Fibroblast of lung (primary cell): ENCODE measurements at places on chromosomes 1 and 21. TPM values are rescaled to one million over a fixed set of nuclear protein-coding genes. Genes with fewer than 3 reads are reported as not detected.

The PTGFR gene
- 25.7 and 32.7 TPM in 2 replicates for total RNA-seq

The PKP1 gene
- total RNA-seq, result under 0.01 TPM in 2 replicates

The ELAPOR1 gene
- total RNA-seq, result 0.17 and 0.26 TPM in 2 replicates

The OR2T5 gene
- total RNA-seq, result not detected in 2 replicates

The OR2T29 gene
- total RNA-seq, result not detected in 2 replicates

The THAP3 gene
- 34.4 and 35.5 TPM in 2 replicates for total RNA-seq

The LINGO4 gene
- not detected in 2 replicates for total RNA-seq

The PLA2G2C gene
- not detected in 2 replicates for total RNA-seq

The OVAAL gene
- total RNA-seq, result not detected in 2 replicates

The FCRL6 gene
- not detected in 2 replicates for total RNA-seq

The ST6GALNAC3 gene
- total RNA-seq, result 0.51 and 0.66 TPM in 2 replicates

The IARS2 gene
- total RNA-seq, result 88.9 and 99.1 TPM in 2 replicates

The CYB561D1 gene
- total RNA-seq, result 5.1 and 6.6 TPM in 2 replicates

The PGLYRP4 gene
- total RNA-seq, result not detected in 2 replicates

The CELA3A gene
- total RNA-seq, result not detected in 2 replicates

The KIAA0319L gene
- 38.5 and 65.4 TPM in 2 replicates for total RNA-seq

The TEDDM1 gene
- total RNA-seq, result not detected in 2 replicates

The ZNF684 gene
- total RNA-seq, result 4.1 and 4.4 TPM in 2 replicates

The SNX7 gene
- 39.0 and 48.6 TPM in 2 replicates for total RNA-seq

The CELA2A gene
- not detected in 2 replicates for total RNA-seq

The ZBTB8A gene
- total RNA-seq, result 5.6 and 5.9 TPM in 2 replicates

The SSR2 gene
- 304 and 455 TPM in 2 replicates for total RNA-seq

The LRRC53 gene
- total RNA-seq, result not detected in 2 replicates

The RIPPLY3 gene
- not detected in 2 replicates for total RNA-seq

The USH2A gene
- total RNA-seq, result under 0.01 TPM in 2 replicates

The CYP4X1 gene
- not detected in 2 replicates for total RNA-seq

The TINAGL1 gene
- 3.0 and 3.3 TPM in 2 replicates for total RNA-seq

The OPTC gene
- total RNA-seq, result not detected in 2 replicates

The SPRR2A gene
- total RNA-seq, result not detected in 2 replicates

The NUDT4B gene
- total RNA-seq, result 7.1 and 15.9 TPM in 2 replicates

The CDC42SE1 gene
- total RNA-seq, result 29.8 and 36.5 TPM in 2 replicates

The CHIA gene
- total RNA-seq, result not detected in 2 replicates

The NBPF26 gene
- 18.2 and 27.1 TPM in 2 replicates for total RNA-seq

The TBX19 gene
- total RNA-seq, result 0.26 and 1.2 TPM in 2 replicates

The OR2L2 gene
- under 0.01 TPM in 1 of 2 replicates, not detected in the other for total RNA-seq

The FAM131C gene
- total RNA-seq, result 0.26 and 0.50 TPM in 2 replicates

The SLC25A34 gene
- 0.77 and 0.83 TPM in 2 replicates for total RNA-seq

The TMEM167B gene
- total RNA-seq, result 39.5 and 52.2 TPM in 2 replicates

The CYYR1 gene
- total RNA-seq, result 0.17 and 0.26 TPM in 2 replicates

The PROK1 gene
- not detected in 2 replicates for total RNA-seq

The FAM72A gene
- 1.8 and 4.5 TPM in 2 replicates for total RNA-seq

The ADGRL4 gene
- total RNA-seq, result 3.1 and 5.0 TPM in 2 replicates

The PADI4 gene
- not detected in 2 replicates for total RNA-seq

The GSTM1 gene
- total RNA-seq, result 14.4 TPM in 1 of 2 replicates, not detected in the other
